ENCODE measurements at places on chromosomes 3 and 15.

- no peak for DNase-seq
Measured at GRCh38 chr3:40465456-40465855, 8.3 kb downstream of the RPL14 start.

DNA sequence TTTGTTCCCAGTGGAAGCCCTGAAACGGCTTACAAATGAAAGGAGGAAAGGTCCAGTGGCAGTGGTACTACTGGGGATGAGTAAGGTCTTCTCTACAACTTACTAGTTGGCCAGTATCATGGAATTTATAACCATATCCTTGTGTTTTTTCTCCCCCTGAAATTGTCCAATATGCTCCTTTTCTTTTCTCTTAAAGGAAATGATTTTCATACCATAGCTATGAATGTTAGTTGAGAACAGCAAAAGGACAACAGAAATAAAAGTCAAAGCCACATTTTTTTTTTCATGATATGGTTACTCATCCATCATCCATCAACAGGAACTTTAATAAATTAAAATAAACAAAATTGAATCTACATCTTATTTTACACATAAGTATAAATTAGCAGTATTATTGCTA lies 450.4 kb downstream of the MFSD1 start:
- DNase-seq: no peak

DNA sequence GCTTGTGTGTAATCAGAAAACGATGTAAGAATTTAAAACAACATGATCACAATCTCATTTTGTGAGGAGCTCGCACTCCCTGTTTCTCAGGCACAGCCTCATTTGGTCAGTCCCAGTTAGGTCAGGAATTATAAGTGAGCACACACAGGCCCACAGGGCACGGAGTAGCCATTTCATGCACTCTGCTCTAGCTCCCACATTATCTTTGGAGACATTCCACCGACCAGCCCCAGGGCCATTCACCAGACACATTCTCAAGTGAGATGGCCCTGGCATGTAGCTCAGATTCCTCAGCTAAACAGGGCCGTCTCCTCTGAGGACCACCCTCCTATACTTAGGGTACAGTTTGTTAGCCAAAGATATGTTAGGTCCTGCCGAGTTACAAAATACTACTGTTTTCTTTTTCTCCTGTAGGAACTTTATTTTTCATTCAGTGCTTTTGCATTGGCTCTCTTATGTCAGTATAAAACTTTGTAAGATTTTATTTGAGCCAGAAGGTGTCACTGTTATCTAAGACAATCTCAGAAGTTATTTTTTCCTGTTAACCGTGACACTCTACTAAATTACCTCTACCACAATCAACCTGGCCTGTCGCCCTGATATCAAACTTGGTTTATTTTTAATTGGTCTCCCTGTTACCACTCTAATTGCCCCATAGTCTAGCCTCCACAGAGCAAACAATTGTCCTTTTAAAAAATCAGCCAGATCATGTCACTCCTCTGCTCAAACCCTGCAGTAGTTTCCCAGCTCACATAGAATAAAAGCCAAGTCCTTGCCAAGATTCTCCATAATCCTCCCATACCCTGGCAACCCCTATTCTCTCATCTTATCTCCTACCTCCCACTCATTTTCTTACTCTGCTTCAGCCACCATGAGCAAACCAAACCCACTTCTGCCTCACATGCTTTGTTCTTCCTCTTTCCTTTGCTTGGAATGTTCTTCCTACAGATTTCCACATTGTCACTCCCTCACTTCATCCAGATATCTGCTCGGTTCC lies 105.7 kb downstream of the PPP2R3A start:
- DNase-seq: peak; percentile 54

GRCh38 chr3:158101335-158102241 lies 4.6 kb downstream of the SHOX2 start:
- no peak for DNase-seq

DNA sequence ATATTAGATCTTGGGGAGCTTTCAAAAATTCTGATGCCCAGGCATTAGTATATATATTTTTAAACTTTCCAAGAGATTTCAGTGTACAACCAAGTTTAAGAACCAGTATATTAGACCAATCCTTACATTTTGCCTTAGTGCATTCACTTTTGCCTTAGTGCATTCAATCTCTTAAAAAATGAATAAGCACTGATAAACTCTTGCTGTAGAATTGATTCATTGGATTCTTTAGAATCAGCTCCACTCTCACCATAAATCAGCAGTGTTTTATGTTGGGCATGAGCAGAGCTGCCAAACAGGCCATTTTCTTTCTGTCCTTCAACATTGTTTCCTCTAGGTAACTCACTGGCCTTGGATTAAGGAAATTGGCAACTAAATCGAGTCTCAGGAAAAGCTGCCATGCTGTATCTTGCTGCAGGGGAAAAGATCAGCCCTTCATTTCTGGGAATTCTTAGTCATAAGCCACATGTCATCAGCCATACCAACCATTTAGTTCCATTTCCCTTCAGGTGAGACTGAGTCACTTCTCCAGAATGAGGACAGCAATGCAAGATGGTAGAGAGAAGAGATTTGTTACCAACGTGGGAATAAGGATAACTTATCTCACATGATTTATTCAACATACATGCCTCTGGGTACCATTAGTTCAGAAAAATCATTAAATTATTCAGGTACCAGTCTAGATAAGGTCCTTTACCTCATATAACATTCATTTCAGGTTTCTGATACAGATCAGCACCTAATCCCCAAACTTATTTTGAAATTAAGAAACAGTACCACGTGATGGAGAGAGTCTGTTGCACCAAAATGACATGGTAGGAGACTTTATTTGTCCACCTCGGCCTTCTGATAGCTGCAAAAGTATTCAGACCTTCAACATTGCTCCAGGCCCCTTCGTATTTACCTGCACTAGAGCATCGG lies 192.5 kb downstream of the P3H2 start:
- DNase-seq: peak; percentile 2

GRCh38 chr3:147403511-147403910 lies 2.8 kb downstream of the ZIC4 start:
- no peak for DNase-seq

DNA sequence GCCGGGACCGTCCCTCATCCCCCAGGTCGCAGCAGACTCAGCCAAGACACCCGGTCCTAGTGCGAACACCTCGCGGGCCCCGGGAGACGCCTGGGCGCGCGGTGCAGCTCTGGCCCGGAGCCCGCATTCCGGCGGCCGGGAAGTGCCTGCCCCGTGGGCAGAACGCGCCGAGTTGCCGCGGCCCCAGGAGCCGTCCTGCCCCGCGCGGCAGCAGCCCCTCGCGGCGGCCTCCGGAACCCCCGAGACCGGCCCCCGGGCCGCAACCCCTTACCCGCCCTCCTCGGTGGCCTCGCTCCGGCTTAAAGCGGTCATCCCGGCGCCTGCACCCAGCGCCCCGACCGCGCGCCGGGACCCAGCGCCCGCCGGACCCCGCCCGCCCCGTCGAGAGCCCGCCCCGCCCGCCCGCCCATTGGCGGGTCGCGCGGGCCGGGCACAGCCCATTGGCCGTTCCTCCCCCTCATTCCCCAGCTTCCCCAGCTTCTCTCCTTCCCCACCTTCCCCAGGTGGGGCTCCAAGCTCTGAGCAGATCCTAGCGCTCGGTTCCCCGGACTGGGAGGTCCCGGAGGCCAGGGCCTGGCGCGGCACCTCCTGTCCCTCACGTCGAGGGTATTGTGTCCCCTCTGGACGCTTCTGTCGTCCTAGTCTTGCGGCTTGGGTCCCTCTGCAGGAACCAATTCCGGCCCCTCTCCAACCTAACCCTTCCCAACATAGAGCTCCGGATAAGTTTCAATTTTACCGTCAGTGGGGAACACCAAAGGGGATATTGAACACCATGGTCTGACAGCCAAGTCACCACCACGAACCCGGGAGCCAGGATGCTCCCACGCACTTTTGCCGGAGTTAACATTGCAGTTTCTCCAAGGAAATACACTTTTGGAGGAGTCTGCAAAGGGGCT lies at the start of gene GRAMD2A:
Gene GRAMD2A (minus strand): TSS at position 328 of the 896 bp plus-strand sequence.
- no peak for DNase-seq

DNA sequence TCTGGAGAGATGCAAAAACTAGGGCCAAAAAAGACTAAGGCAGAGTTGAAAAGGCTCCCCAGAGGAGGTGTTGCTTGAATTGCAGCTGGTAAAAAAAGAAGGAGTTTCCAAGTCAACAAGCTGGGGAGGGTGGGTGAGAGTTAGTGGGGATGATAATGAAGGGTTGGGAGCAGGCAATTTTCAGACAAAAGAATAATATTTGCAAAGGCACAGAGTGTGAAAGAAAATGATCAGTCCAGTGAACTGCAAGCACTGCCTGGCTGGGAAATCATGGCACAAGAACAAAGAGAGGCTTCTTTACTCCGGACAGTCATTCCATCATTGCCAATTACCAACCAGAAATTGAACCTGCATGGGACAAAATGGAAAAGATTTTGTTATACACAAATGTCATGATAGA lies 42.2 kb downstream of the C3orf85 start:
- no peak for DNase-seq

DNA sequence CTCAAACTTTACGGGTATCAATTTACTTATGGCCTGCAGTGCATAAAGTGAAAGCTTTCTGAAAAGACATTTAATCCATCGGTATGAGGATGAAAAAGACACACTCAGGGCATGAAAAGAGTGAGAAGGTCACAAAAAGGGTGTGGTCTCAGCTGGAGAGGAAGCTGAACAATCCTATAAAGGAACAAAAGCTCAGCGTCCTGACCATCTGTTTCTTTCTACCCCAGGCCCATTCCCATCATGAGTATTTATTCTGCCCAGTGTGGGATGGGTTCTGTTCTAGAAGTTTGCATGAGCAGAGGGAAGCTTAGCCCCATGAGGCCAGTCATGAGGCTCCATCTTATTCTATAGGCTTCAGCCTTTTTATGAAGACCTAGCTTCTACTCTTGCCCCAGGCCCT lies 144.6 kb downstream of the LPP start:
- no peak for DNase-seq

- DNase-seq: no peak
Measured at GRCh38 chr3:79027593-79027992, 740.2 kb downstream of the ROBO1 start.

DNA sequence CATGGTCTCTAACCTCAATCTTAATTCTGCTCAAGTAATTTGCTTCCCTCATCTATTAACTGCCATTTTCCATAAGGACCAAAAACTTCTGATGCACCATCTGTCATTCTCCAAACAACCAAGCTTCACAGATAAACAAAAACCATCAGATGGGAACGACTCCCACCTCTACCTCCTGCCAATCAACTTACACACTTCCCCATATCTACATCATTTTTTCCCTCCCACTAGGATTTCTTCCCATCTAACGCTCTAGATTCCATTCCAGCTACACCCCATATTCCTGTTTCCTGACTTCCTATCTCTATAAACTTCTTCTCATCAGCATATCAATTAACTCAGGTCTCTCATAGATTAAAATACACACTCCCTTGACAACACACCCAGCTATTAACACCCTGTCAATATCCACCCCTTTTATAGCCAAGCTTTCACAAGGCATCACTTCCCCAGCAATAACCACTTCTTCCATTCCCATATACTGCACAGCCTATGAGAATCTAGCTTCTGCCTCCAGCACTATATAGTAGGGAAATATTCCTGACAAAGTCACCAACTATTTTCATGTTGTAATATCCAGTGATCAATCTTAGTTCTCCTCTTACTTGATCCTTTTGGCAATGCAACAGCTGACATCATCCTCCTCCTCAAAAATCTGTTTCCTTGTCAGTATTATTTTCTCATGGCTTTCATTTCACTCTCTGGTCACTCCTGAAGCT lies 39.2 kb downstream of the SNX4 start:
- DNase-seq: no peak

- DNase-seq: no peak
Measured at GRCh38 chr15:63992300-63992699, 54.0 kb downstream of the DAPK2 start.

DNA sequence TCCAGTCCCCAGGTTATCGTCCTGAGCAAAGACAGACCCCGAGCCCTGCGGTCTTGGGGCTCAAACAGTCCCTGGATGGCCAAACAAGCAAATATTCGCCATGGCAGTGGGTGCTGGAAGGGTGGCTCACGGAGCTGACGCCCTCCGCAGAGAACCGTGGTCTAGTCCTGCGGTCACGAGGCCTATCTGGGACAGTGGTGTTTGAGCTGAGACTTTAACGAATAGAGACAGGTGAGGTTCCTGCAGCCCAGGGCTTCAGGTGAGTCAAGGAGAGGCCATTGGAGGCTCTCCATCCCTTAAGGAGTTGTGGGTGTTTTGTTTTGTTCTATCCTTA lies 399 bp upstream of the SUCLG2 start:
- DNase-seq: no peak

DNA sequence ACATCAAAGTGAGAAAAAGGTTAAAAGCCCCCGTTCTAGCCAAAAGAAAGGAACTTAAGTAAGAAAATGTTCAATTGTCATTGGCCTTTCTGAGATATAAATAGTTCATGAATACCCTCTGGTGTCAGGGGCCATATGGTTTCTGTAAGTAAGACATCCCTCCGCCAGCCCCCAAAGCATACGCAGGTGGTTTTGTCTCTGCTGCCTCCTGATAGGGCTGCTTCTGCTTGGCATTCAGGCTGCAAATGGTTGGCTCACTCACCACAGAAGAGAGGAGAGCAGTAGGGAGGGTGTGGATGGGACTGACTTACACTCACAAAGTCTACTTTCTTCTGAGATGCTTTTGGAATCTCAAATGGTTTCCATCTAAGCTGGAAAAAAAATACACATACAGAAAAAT lies 29.8 kb downstream of the HGD start:
- no peak for DNase-seq

- DNase-seq: no peak
Measured at GRCh38 chr3:109188741-109189140, 52.2 kb downstream of the C3orf85 start.

- no peak for DNase-seq
Measured at GRCh38 chr3:172101107-172101506, 61.7 kb downstream of the FNDC3B start.

GRCh38 chr3:72811571-72811970 lies 36.7 kb downstream of the SHQ1 start:
- no peak for DNase-seq

GRCh38 chr15:25597571-25597970 lies 158.7 kb upstream of the UBE3A start:
- no peak for DNase-seq

GRCh38 chr15:91947683-91948608 lies 94.4 kb downstream of the SLCO3A1 start:
- DNase-seq: no peak

GRCh38 chr15:97156739-97157265 lies 803.7 kb upstream of the ARRDC4 start:
- no peak for DNase-seq

GRCh38 chr3:129228891-129229585 lies 20.4 kb upstream of the COPG1 start:
- DNase-seq: peak; percentile 43

DNA sequence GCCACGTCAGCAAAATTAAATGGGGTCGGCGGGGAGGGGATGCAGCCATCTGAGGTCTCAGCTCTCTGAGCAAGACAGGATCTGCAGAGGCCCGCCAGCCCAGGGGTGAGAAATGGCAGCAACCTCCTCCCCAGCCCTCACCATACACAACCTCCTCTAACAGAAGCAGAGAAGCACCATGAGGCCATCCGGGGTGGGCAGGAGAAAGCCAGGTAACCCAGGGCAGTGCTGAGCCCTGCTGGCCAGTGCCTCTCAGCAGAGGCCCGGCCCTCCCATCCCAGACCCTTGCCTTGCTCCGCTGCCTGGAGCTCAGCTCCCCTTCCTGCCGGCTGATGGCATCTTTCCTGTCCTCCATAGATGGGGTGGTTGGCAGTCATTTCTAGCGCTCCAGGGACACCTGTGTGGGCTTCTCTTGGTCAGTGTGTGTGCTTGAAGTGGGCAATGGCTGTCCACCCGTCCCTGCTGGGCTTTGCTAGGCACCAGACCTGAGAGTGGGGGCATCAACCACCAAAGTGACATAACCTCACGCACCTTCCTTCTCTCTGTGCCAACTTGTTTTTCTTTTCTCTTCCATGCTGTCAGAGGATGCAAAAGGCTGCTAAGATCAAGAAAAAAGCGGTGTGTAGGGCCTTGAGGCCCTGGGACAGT lies 175.8 kb downstream of the NSMCE3 start:
- no peak for DNase-seq
